ENCODE measurements at places on chromosomes 13 and 19.
A peak's percentile ranks its signal among the peaks of the same experiment; 100 is the strongest.

GRCh38 chr13:110570886-110571285 lies 9.4 kb upstream of the RAB20 start:
- DNase-seq, result no peak

- DNase-seq, result peak; percentile 32
Measured at GRCh38 chr13:99260216-99260615, 2.0 kb upstream of the GPR18 start.

DNA sequence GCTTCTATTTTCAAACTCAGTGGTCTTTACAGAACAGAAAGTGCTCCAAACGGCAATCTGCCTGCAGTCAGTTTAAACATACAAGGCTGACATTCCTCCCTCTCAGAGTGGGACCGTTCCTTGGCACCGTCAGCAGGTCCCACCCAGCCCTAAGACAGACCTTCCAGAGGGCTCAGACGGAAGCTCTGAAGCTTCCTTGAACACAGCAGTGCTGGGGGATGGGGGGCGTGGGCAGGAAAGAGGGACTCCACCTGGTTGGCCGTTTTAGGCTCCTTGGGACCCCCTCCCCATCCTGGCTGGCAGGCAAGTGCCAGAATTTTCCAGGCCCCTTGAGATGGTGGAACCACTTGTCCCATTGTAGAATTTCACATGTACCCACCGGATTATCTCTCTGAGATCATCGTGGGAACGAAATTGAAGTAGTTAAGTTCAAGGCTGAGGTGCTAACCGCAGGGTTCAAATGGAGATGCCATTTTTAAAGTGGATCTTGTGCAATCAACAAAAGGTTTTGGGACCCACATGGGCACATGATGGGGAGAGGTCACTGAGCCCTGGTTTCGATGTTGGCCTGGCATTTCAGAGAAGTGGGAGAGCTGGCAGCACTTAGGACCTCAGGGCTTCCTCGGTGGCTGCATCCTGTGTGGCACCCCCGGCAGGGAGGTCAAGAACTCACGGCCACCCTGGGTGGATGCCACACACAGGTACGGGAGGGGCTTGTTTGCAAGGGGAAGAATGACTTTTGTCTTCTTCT lies 46.2 kb downstream of the KLF2 start:
- no peak for DNase-seq

DNA sequence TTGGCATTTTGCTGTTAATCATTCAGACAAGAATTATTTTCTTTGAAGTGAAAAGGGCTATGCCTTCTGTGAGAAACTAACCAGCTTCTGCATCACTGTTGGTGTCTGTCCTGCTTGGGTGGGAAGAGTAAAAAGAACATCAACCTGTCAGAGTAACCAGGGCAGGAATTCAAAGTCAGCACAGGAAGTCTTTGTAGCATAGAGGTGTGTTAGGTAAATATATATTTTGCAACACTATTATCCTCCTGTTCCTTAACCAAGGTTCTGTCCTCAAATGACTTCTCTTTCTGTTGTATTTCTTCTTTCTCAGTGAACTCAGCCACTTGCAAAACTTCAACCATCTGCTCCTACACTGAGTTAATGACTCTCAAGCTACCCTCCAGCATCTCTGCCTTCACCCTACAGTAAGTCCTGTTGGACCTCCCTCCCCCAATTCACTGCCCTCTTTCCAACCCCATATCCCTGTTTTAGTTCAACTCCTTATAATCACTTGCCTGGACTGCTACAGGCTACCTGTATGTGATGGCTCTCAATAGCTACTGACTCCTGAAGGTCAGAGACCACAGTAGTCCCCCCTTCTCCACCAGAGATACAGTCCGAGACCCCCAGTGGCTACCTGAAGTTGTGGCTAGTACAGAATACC lies 49.9 kb downstream of the SMAD9 start:
- no peak for DNase-seq

DNA sequence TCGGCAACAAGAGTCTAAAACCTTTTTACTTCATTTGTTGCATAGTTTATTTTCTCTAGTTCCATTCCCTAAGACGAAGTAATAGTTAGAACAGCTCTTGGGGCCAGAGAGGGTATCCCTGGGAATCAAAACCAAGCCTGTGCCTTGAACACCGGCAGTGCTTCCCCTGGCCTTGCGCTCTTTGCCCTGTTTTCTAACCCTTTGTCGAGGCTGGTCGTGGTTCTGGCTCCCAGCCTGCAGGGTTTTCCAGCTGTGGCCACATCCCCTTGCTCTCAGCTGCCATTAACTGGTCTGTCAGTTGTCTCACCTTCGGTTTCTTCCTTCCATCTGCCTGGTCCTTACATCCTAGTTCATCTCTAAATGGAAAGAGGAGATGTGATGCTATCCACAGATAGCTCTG lies 61.0 kb downstream of the HSPH1 start:
- DNase-seq, result no peak

GRCh38 chr13:107852072-107852471 lies 363.3 kb downstream of the LIG4 start:
- no peak for DNase-seq
